ENCODE measurements at places on chromosomes 2 and 18. TPM values are rescaled to one million over a fixed set of nuclear protein-coding genes. Genes with fewer than 3 reads are reported as not detected.

- no peak for DNase-seq
Measured at GRCh38 chr2:78029392-78029995, 507.3 kb upstream of the LRRTM4 start.

- no peak for DNase-seq
Measured at GRCh38 chr2:96526615-96527285, 9.8 kb upstream of the ARID5A start.

DNA sequence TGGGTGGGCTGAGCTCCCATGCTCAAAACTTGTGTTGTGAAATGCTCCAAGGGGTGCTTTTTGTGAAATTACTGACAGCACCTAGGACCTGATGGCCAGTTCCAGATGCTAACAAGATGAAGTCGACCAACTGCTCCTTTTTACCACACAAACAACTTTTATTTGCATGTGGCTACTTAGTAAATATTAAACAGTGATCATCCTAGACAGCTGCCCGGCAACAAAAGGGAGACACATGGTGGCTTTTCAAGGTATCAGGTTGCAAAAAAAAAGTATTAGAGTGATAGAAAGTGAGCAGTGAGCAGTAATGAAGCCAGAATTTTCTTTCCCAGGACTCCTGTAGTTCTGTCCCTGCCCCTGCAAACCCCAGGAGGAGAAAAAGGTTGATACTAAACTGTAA lies 118.5 kb downstream of the RPIA start:
- no peak for DNase-seq

- DNase-seq: no peak
Measured at GRCh38 chr2:71944183-71944550, 203.5 kb downstream of the CYP26B1 start.

- DNase-seq: no peak
Measured at GRCh38 chr2:27756544-27757498, 14.7 kb upstream of the MRPL33 start.

- no peak for DNase-seq
Measured at GRCh38 chr2:72423756-72424155, 276.1 kb upstream of the CYP26B1 start.

Gene FBXO15
- 2.1 TPM for total RNA-seq

Gene VWA3B
- not detected for total RNA-seq
